ENCODE measurements at places on chromosomes 5 and 9. TPM values are rescaled to one million over a fixed set of nuclear protein-coding genes. Genes with fewer than 3 reads are reported as not detected.

DNA sequence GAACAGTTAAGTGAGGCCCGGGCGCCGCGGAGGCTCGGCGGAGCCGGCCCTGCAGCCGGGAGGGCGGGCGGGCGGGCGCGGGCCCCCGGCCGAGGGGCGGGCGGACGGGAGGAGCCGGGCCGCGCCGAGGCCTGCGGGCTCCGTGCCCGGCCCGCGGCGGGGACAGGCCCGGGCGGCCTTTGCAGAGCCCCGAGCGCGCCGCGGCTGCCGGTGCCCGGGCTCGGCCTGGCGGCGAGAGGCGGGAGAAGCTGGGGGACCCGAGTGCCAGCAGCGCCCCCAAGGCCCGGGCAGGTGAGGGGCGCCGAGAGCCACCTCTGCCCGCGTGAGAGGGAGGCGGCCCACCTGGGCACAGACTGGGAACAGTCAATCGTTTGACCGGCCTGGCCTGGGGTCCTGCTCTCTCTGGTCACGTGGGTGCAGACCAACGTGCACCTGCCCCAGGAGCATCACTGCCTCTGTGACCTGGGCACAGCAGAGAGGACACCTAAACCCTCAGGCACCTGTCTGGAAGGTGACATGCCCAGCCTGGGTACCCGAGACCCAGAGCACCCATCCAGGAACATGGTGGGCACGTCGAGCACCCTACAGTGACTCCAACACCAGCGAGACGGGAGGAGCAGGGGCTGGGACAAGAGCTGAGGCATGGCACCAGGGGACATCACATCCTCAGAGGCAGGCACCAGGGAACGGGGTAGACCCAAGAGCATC lies 531 bp downstream of the MVB12B start:
- no peak for DNase-seq

DNA sequence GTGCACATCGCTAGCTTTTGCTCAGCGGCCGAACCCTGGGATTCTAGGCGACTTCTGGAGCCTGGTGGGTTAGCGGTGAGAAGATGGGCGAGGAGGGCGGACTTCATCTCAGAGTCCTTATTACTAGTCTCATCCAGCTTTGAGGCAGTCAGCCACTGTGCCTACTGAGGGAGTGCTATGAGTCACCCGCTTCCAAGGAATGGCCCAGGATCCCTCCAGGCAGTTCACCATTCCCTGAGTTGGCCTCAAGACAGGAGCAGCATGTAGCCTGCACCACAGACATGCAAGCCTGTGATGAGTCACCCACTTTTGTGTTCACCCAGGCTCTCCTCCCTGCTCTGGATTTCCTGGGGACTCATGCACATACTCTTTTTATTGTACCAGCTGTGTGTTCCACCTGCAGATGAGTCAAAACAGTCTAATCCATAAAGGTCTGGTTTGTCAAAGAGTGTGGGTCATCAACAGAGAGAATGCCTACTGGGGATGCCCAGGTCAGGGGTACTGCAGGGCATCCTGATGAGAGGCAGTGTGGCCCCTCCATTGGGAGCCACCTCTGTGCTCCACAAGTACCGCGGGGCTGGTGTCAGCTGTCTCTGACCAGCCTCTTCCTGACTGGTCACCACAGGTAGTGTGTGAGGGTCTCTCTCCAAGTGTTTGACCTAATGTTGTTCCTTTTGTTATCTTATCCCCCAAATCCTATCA lies 20.2 kb downstream of the SLC22A5 start:
- DNase-seq, result no peak

DNA sequence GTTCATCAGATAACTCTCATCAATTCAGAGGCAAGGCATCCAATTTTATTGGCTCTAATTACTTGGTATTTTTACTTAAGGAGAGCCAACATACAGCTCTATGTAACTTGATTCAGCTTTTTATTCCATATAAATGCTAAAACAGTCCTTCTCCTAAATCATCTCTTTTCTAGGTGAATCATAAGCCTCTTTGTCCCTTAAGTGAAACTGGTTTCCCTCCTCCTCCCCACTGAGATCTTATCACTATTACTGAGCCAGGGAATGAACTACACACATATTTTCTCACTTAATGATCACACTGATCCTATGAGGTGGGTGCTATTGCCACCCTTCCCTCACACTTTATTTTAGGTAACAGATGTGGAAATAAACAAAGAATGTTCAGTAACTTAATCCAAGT lies 1143.8 kb downstream of the MAT2B start:
- DNase-seq, result no peak

- DNase-seq, result no peak
Measured at GRCh38 chr5:82244854-82245635, 33.1 kb downstream of the RPS23 start.

GRCh38 chr9:21317956-21318923 lies 13.1 kb upstream of the IFNA5 start:
- peak; percentile 15 for DNase-seq

DNA sequence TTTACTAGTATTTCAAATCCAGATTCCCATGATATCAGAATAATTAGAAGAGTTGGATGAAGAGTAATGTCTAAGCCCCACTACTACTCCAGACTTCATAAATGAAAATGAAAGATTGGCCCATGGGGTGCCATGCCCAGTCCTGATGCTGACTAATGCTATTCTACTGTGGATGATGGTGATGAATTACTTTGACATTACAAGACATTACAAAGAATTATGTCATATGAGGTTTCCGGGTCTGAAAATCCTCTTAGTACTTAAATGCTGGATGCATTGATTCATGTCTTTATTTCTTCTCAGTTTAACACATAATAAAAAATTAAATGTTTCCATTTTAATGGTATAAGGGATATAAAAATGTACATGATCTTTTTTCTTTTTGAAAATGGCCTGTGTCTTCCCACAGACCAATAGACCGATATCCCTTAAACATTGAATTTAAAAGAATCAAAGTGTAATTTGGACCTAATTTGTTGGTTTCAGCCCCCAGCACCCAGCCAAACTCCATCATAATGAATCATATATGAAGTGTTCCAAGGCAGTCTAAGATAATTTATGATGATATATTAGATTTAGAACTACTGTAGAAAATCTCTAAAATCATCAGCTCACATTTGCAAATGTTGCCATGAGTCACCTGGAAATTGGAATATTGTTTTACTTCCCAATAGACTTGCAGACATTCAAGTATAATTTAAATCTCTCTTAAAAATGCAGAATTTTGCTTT lies 223.6 kb upstream of the SGCD start:
- DNase-seq, result no peak

GRCh38 chr5:169801324-169801777 lies 164.3 kb downstream of the DOCK2 start:
- DNase-seq, result no peak

- DNase-seq, result no peak
Measured at GRCh38 chr9:74125941-74126340, 371.2 kb upstream of the RORB start.

GRCh38 chr5:24571302-24571701 lies 73.5 kb downstream of the CDH10 start:
- DNase-seq, result no peak

DNA sequence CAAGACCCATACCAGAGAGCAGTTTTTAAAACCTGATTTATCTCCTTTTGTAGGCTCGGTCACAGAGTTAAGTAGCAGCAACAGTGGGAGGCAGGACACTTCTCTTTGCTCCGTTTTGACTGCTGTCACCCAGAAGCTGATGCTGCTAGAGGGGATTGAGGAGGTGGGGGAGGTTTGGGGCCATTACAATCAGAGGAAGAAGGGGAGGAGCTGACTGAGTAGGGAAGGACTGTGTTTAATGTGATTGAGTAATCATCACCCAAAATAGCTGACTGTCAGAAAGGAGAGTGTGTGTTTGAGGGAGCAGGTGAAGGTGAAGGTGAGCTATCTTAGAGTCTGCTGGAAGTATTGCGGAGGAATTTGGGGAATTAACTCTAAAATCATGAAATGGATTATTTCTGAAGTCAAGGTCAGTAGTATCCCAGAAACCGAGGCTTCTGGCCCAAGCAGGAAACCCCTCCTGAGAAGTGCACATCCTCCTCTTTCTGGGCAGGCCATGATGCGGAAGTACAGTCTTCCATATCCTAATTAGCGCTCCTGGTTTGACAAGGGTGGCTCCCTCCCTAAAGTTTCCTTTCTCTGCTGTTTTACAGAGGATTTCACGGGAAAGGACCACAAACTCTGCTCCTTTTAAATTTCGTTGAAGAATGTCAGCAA lies 214.9 kb downstream of the PLK2 start:
- DNase-seq, result no peak

GRCh38 chr5:67510204-67510603 lies 313.6 kb upstream of the CD180 start:
- DNase-seq, result no peak

DNA sequence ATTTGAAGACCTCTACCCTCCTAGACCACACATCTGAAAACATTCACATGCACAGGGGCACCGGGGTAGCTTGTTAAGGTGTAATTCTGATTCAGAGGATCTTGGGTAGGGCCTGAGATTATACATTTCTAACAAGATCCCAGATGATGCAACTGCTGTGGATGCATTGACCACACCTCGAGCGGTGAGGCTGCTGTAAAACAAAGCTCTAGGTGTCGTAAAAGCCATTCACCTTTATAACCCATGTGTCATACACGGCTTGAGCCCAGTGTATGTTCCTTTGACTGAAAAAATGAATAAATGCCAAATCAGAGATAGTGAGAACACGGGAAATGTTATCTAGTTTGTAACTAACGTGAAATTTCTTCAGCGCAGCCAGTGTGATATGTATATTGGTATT lies 1578.2 kb upstream of the WWC1 start:
- DNase-seq, result no peak

DNA sequence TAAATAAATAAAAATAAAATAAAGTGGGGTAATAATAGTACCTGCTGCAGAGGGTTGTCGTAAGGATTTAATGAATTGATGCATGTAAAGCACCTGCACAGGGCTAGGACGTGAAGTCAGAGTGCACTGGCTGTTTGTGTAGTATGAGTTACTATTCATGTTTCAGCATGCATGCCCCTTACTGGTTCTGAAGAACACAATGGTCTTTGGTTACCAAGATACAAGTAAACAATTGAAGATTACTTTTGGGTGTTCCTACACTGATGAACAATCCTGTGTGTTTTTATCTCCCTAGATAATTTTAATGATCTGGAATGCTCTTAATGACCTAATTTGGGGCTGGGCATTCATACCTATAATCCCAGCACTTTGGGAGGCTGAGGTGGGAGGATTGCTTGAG lies 23.2 kb upstream of the PRRC2B start:
- DNase-seq, result peak; percentile 26

DNA sequence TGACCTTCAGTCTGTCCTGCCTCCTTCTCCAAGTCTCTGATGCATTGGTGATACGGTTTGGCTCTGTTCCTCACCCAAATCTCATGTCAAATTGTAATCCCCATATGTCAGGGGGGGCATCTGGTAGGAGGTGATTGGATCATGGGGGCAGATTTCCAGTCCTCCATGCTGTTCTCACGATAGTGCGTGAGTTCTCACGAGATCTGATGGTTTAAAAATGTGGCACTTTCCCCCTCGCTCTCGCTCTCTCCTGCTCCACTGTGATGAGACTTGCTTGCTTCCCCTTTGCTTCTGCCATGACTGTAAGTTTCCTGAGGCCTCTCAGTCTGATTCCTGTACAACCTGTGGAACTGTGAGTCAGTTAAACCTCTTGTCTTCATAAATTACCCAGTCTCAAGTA lies 14.7 kb upstream of the ANKRD34B start:
- DNase-seq, result no peak

GRCh38 chr5:28808967-28809810 lies 1770.8 kb upstream of the CDH9 start:
- no peak for DNase-seq

GRCh38 chr5:180360078-180360957 lies 7.2 kb upstream of the GFPT2 start:
- DNase-seq, result no peak

- peak; percentile 26 for DNase-seq
Measured at GRCh38 chr5:157345485-157345884, 79.6 kb downstream of the CYFIP2 start.

DNA sequence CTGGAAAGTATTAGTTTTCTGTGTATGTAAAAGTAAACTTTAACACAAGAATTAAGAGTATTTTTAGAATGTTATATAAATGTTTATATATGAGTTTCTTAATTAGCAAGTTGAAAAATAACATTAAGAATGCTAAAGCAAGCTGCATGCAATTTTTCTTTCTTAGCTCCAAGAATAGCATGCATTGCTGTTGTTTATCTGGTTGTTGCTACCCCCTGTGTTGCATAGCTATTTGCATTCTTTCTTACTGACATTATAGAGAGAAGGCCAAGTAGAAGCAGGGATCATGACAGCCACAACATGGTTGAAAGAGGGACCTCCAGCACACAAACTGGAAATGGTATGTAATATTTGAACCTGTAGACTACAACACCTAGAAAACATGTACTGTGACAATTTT lies 94.8 kb downstream of the ERCC6L2 start:
- DNase-seq, result no peak

MAN2A1 gene
- polyA plus RNA-seq, result 22.5 TPM

GABRA1 gene
- 0.08 TPM for polyA plus RNA-seq

SPATA31E1 gene
- polyA plus RNA-seq, result 0.04 TPM

C5orf58 gene
- polyA plus RNA-seq, result 0.70 TPM

TARS1 gene
- 65.4 TPM for polyA plus RNA-seq

PFN3 gene
- polyA plus RNA-seq, result not detected

PIP5K1B gene
- 3.1 TPM for polyA plus RNA-seq

RASGRF2 gene
- 3.1 TPM for polyA plus RNA-seq

DNM1 gene
- polyA plus RNA-seq, result 15.2 TPM

OCLN gene
- 3.0 TPM for polyA plus RNA-seq

ENC1 gene
- 11.2 TPM for polyA plus RNA-seq
